ENCODE measurements at places on chromosomes 3 and 15.
A peak's percentile ranks its signal among the peaks of the same experiment; 100 is the strongest.

DNA sequence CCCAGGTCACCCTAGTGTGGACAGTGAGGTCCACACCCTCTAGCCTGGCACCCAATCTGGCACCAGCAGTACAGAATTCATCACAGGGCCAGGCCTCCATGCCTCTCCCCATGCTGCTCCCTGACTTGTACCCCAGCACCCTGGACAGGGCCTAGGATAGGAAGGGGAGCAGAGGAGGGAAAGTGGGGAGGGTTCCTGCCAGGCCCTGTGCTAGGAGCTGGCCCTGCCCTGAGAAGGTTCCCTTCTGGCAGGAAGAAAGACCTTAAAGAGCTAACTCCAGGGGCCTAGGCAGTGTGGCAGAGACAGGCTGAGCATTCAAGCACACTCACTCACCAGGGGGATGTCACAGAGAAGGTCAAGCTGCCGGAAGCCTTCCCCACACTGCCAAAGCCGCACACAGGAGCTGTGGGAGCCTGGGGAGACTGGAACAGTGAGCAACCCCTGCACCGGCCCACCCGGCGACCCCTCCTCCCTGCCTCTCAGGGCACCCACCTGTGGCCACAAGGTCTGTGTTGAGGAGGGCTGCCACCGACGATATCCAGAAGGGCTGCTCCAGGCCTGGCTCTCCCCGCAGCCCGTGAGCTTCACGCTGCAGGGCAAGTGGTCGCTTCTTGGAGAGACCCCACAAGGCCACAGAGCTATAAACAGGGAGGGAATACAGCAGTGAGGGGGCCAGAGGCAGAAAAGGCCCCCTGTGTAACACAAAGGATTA is 7.4 kb downstream of the RRP9 start:
- no peak for DNase-seq

GRCh38 chr15:40843885-40844695 is at the start of gene SPINT1:
SPINT1 (plus strand) TSS chr15:40844048; CDS start chr15:40844555, 507 bp downstream.
- DNase-seq, result peak; percentile 41

- DNase-seq, result no peak
Measured at GRCh38 chr15:70358011-70358819, 260.5 kb upstream of the TLE3 start.

DNA sequence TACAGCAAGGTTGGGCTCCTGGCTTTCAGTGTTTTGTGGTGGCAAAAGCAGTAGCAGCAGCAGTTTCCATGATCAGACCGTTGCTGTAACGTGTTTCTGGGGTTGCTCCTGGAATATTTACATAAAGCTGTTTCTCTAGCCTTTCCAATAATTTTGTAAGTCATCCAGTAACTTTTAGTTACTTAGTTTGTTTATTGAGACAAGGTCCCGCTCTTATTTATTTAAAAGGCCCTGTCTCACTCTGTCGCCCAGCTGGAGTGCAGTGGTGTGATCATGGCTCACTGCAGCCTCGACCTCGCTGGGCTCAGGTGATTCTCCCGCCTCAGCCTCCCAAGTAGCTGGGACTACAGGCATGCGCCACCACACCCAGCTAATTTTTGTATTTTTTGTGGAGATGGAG is 8.8 kb upstream of the MYO5A start:
- no peak for DNase-seq

DNA sequence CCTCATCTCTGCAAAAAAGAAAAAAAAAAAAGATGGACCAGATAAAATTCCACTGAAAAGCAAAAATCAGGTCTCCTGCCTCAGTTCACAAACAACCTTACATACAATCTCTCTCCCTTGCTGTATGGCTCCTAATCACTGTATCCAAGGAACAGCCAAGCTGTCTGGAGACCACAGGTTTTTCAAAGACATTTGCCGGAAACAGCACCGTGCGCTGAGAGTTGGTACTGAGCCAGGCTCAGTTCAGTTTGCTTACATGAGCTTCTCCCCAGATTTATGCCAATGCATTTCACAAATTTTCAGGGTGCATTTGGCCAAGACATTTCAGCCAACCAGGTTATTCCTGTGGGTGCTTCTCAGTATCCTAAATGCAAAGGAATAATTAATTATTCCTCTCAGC is 4.1 kb downstream of the ACP3 start:
- no peak for DNase-seq
